ENCODE measurements at places on chromosomes 1 and 21. TPM values are rescaled to one million over a fixed set of nuclear protein-coding genes. Genes with fewer than 3 reads are reported as not detected.

Gene GSTM1
- not detected for total RNA-seq

Gene SKI
- total RNA-seq = 28.8 TPM

Gene TDRD10
- 2.2 TPM for total RNA-seq

Gene IL20
- total RNA-seq = not detected

Gene RUNX3
- 0.55 TPM for total RNA-seq

Gene SNX7
- total RNA-seq = 8.8 TPM

Gene OR2T33
- not detected for total RNA-seq

Gene CFAP45
- not detected for total RNA-seq

Gene GBP2
- total RNA-seq = 14.5 TPM

- no peak for DNase-seq
Observed at GRCh38 chr1:104018922-104019674, 269.4 kb downstream of the AMY1C start.

DNA sequence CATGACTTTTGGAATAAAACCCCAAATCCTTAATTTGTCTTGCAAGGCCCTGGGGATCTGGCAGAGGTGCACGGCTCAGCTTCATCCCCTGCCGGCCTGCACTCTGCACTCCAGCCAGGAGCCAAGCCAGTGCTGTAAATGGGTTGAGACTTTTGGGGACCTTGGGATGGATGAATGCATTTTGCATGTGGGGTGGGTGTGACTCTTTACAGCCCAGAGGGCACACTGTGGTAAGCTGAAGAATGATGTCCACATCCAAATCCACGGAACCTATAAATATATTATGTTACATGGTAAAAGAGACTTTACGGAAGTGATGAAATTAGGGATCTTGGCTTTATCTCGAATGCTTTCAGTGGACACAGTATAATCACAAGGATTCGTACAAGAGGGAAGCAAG is 177.8 kb downstream of the EDEM3 start:
- DNase-seq = no peak

DNA sequence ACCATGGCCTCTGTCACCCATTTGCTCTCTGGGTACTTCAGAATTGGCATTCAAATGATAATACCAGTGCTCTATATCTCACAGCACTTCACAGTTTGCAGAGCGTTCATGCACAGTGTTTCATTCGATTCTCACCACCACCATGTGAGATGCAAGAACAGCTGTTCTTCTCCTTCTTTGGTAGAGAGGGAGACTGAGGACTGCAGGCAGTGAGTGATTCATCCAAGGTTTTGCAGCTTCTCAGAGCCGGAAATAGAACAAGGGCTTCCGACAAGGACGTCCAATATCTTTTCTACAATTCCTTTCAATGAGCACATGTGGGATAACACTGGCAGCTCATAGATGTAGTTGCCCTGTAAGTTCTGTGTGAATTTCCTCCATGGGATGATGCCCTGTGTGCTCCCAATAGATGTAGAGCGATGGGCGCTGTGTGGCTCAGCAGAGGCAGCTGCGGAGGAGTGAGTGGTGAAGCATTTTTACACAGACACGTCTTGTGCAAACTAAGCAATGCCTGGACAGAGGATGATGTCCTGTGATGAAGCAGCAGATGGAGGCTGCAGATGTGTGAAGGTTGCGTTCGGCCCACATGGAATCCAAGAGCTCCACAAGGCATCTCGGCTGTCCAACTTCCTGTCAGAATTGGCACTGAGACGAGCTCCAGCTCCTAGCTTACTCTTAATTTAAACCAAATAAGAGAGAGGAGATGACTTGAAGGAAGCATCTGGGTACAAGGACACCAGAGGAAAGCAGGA is 24.9 kb downstream of the MT1HL1 start:
- no peak for DNase-seq

DNA sequence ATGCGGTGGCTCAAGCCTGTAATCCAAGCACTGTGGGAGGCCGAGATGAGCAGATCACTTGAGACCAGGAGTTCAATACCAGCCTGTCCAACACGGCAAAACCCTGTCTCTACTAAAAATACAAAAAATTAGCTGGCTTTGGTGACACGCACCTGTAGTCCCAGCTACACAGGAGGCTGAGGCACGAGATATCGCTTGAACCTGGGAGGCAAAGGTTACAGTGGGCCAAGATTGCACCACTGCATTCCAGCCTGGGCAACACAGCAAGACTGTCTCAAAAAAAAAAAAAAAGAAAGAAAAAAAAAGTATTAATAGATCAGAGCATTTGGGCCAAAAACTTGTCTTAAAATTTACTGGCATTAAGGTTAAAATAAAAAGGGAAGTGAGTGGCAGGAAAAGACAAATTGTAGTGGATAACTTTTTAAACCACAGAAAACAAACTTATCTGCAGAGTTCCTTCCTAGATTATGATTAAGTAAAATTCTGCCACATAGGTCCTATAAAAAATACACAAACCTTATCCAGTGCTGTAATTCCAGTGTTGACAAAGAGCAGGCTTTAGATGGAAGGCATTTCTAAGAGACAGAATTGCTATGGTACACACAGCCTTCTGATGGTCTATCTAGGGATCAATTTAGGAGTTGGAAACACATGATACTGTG is 53.3 kb downstream of the EIF4G3 start:
- no peak for DNase-seq

DNA sequence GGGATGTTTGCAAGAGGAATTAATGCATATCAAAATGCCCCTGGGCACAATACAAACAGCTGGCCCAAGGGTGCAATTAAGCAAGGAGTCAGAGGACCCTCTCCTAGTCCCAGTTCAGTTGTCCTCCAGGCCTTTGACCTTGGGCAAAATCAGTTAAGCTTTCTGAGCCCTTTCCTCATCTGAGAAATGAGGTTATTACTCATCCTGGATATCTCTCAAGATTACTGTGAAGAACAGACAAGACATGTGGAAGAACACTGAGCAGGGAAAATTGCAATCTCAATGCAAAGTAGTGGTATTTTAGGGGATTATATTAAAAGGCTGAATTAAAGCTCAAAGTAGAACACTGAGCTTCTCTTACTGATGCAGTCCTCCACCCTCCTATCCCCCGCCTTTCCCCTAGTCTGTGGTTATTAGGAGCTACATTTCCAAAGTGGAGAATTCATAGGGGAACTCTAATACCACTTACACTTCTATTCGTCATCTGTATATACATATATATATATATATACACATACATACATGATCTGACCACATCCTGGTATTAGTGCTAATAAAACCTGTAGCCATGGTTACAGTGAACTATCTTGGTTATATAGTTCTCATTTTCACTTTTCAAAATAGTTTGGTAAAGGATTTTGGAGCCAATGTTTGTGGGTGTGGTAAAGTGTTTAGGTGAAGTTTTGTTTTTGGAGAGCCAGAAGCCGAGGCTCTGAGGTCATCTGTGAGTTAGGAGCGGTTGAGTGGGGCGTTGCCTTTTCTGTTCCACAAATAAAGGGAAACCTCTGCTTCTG is 18.1 kb downstream of the KIAA0040 start:
- DNase-seq = no peak

DNA sequence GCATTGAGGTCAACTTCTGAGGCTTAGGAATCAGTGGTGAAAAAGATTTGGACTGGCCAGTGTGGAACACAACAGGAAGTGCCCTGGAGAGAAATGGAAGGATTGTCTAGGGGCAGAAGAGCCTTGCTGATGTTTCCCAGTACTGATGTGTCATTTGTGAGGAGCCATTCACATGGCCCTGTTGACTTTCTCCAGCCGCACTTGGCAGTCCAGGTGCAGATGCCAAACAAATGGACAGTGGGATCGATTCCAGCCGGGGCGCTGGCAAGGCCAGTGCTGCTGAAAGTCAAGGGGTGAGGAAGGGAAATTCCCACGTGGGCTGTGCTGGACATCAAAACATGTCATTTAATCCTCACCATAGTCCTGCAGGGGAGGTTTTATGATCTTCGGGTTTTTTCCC is 4.9 kb upstream of the TRIM63 start:
- DNase-seq = peak; percentile 90

GRCh38 chr1:22673486-22674409 is 20.7 kb downstream of the C1QB start:
- no peak for DNase-seq

- peak; percentile 44 for DNase-seq
Observed at GRCh38 chr1:234851450-234852438, 241.8 kb upstream of the IRF2BP2 start.

- DNase-seq = no peak
Observed at GRCh38 chr1:154186177-154186576, 5.7 kb downstream of the TPM3 start.

DNA sequence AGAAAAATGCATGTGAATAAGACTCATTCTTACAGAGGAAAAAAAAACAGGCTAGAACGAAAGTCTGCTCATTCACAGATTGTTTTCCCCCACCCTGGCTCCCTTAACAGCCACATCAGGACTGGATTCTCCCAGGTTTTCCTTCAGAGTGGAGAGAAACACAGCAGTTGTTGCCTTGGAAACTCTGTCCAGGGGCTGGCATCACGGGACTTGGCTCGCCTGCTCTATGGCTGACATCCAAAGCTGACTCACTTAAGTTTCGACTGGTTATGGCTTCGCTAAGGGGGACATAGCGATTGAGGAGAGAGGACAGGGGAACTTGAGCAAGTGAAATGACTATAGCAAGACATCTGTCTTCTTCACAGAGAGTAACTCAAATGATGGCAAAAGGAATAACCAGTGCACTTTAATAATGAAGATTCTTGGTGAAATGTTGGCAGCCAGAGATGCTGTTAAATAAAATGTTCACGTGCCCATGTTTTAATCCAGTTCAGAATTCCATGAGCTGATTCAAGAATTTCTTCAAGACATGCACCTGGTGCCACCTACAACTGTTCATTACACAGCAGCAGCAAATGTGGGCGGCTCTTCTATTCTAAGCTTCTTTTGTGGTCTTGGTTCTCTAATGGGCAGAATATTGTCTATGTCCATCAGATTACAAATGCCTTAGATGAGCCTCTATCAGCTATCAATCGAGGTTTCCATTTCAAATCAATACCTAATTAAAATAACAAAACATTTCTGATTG is 21.8 kb downstream of the MIS18A start:
- DNase-seq = peak; percentile 54

GRCh38 chr1:208369658-208370057 is 125.5 kb upstream of the PLXNA2 start:
- DNase-seq = no peak

DNA sequence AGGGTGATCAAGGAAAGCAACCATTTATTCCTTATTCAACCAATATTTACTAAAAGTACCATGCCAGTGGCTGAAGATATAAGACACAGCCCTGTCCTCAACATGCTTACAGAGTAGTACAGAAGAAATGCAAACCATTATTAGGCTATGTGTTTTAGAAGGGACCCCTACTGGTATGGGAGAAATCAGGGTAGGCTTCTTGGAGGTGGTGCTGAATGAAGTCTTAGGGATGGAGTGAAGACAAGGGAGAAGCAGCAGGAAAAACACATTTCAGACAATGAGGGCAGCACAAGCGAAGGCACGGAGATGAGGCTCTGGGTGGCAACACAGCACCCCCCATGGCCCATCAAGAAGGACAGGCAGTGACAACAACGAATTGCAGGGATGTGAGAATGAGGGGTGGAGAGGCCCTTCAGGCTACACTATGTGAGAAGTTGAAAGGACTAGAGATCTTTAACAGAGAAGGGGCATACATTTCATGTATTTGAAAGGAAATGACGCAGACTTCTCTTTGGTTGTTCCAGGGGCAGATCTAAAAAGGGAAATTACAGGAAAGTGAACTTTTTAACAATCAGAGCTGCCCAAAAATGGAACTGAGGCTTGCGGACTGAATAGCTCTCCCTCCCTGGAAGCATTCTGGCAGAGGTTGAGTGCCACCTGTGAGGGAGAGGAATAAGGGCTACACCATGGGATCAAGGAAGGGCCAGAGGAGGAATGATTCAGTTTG is 16.8 kb upstream of the CD58 start:
- DNase-seq = no peak

GRCh38 chr1:68188060-68188538 is 44.2 kb downstream of the WLS start:
- DNase-seq = no peak

GRCh38 chr1:193221651-193222050 is 35.2 kb upstream of the B3GALT2 start:
- no peak for DNase-seq

DNA sequence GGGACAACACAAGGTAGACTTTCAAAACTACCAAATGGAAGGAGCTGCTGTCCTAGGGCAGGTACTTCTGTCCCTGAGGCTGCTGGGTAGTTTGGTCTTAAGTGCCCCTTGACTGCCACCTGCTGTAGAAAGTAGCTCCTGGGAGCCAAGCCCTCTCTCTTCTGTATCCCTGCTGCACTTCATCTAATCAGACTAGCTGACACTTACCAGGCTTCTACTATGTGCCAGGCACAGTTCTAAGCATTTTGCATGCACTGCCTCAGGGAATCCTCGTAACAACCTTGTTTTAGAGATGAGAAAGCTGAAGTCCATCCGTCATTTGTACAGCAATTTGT is 15.9 kb upstream of the SRSF4 start:
- peak; percentile 42 for DNase-seq

- DNase-seq = no peak
Observed at GRCh38 chr1:197911857-197912696, 5.1 kb upstream of the LHX9 start.

- DNase-seq = peak; percentile 62
Observed at GRCh38 chr21:37916310-37917051, at the start of gene KCNJ6. KCNJ6 (minus strand) TSS chr21:37916457; CDS start chr21:37840682, 75,775 bp downstream.

DNA sequence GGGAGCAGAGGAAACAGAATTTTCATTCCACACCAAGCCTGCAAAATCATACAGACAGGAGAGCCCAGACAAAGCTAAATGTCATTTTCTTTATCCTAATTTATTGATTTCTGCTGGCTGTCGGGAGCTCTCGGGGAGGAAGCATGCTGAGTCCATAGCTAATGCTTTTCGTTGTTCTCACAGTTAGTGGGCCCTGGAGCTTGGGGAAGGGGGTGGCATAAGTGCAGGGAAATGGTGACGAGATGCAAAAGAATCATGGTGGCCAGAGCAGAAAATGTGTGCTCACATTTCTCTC is 202.4 kb downstream of the TOMM20 start:
- no peak for DNase-seq

GRCh38 chr1:150233359-150234308 is 2.3 kb downstream of the ANP32E start:
- no peak for DNase-seq

DNA sequence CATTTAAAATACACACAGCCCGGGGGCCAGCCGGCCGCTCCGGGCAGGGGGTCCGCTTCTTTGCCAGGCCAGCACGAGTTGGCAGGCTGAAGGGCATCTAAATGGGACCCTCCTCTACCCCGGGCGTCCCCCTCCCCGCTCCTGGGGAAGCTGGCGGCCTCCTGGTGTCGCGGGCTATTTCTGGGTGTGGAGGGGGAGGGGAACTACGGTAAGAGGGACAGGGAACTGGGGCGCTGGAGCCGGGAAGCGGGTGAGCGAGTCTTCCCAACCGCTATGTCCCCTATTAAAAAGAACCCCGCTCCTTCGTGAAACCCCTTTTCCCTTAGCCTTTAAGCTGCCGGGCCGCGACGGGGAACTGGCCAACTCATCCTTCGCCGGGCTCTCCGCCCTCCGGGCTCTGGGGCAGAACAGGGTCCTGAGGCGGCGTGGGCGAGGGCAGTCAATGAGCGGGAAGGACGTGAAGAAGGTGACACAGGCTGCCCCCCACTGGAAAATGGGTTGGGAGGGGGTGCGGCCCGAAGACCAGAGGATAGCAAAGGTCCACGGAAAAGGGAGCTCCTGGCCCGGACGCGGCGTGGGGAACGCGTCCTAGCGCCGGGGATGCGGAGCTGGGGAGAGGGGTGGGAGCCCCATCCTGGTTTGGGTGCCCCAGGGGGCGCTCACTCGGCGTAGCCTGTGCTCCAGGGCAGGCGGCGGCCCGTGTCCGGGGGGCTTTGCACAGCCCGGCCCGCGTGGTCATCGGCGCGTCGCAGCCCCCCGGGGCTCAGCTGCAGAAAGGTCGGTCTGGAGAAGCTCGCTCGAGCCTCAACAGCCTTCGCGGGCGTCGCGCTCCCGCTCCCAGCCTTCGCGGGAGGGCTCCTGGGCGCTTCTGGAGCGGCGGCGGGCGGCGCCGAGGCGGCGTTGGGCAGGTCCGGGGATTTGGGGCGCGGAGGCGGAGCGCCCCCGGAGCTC is 544 bp downstream of the PPM1J start:
- peak; percentile 57 for DNase-seq
